ENCODE measurements at places on chromosomes 16 and 17.
A peak's percentile ranks its signal among the peaks of the same experiment; 100 is the strongest.

GRCh38 chr17:79930877-79931816 lies 91.9 kb upstream of the CBX4 start:
- DNase-seq = no peak

DNA sequence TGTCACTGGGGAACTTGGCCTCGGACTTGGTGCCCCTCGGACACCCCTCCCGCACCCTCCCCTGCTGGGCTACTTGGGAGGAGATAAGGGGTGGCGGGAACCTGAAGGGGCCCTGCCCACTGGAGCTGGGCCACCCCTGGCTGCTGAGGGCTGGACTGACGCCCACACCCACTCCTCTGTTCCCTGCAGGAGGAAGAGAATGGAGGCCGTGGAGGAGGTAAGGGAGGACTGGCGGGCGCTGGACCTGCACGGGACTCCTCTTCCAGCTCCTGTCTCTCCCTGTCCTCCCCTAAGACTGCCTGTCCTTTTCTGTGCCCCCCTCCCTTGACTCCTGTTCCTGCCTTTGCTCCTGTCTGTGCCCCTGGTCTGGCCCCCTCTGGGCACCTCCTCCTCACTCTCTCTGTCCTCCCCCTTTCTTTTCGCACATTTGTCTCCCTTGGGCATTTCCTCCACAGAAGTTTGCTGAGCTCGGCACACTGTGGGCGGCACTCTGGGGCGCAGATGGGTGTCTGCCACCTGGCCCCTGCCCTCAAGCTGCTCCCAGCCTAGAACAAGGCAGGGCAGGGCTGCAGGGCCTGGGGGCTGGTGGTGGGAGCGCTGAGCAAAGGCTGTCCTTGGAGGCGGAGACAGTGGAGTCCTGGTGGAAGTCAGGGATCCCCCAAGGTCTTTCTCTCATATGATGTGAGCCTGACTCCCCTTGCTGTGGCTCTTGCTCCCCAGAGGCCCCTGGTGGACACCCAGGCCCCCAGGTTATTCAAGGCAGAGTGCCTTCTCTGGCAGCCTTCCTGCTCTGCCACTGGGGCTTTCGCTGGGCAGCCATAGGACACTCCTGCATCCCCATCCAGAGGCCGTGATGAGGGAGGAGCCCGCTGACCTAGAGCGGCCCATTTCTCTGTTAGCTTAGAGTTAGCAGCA lies 32.7 kb downstream of the ARHGAP23 start:
- no peak for DNase-seq

DNA sequence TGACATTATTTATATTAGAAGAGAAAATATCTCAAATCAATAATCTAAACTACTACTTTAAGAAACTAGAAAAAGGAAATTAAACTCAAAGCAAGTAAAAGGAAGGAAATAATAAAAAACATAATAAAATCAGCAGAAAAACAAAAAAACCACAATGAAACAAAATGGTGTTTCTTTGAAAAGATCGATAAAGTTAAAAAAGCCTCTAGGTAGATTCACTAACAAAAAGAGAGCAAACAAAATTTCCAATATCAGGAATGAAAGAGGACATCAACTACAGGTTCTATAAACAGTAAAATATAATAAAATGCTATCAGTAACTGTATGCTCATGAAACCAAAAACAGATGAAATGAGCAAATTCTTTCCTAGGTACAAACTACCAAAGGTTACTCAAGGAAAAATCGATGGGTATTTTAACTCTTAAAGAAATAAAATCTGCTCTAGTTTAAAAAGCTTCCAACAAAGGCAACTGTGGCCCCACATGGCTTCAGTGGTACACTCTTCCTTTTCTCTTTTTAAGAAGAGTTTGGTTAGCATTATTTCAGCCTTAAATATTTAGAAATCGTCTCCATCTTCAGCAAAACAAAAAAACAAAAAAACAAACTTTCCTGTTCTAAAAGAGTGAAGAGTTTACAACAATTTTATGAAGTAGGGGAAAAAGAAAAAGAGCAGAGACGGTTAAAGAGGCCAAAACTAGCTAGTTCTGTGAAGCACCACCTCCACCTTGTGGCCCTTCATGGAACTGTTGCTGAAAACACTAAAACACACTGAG lies 102.2 kb downstream of the TRIM37 start:
- peak; percentile 81 for DNase-seq

GRCh38 chr16:70701596-70701995 lies 15.7 kb upstream of the MTSS2 start:
- no peak for DNase-seq

DNA sequence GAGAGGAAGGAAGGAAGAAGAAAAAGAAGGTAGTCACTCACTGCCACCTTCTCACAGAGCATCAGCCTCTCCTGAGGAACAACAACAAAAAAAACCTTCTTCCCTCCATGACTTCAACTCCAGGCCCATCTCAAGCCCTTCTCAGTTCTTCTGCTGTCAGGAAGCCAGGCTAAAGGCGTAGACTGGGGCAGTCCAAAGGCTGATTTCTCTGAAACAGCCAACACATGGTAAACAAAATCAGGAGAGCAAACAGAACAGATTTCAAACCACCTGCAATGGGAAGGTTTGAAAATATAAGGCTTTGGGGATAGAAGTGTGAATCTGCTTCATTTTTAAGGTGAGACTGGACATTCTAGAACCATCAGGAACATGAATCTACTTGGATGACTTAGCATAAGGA lies 157.3 kb upstream of the DNAH9 start:
- DNase-seq = no peak

- no peak for DNase-seq
Measured at GRCh38 chr17:71740866-71741265, 380.0 kb upstream of the SOX9 start.

GRCh38 chr17:5331506-5331905 lies 49.4 kb downstream of the RABEP1 start:
- DNase-seq = no peak

- DNase-seq = no peak
Measured at GRCh38 chr16:19008245-19009169, 24.8 kb downstream of the TMC7 start.

DNA sequence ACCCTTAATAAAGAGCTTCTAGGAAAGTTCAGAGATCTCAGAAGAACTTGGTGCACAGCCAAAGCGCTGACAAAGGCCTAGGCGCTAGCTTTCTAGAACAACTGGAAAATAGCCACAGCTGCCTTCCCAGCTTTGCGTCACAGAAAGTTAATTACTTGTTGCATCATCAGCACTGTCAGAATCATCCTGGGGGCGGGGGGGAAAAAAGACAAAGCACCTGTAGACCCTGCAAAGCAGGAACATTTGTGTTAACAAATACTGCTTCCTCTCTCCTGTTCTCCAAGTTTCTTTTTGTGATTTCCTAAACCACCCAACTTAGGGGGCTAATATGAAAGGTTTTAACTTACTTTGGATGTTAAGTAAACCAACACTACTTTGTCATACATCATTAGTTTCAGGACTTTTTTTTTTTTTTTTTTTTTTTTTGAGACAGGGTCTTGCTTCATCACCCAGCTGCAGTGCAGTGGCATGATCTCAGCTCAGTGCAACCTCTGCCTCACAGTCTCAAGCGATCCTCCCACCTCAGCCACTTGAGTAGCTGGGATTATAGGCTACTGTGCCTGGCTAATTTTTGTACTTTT lies 4.8 kb upstream of the AARSD1 start:
- DNase-seq = no peak

DNA sequence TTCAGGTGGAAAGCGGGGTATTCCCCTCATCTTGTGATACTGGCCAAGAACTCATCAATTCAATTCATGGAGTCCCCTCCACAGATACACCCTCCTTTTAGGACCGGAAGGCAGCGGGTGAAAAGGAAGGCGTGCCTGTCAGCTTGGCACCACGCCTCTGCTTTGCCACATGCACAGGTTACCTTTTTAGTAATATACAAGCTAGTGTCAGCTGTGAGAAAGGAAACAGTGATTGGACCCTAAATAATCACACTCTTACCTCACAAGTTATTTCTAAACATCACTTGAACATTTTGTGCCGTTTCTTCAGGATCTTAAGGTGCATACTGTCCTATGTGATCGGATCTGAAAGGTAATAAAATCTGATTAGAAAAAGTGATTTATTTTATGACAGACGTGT lies 15.7 kb downstream of the ZDHHC7 start:
- peak; percentile 51 for DNase-seq

GRCh38 chr16:16917191-16917785 lies 538.3 kb downstream of the NPIPA7 start:
- no peak for DNase-seq

DNA sequence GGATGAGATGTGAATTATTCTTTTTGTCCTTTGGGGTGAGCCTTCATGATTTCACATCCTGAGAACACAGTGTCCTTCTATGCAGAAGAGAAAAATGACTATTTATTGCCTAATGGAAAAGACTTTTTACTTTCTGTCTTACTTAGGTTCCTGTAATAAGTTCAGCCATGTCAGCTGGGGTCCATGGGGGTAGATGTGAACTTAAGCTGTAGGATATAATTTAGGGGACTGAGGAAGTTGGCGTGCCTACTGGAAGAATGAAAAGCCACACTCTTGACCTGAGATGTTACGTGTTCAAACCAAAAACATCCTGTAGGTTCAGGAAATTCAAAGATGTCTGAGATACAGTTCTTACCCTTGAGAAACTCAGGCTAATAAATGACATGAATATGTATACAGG lies 660.5 kb downstream of the TOX3 start:
- no peak for DNase-seq

- DNase-seq = no peak
Measured at GRCh38 chr16:2954656-2955381, 9.3 kb upstream of the KREMEN2 start.

- no peak for DNase-seq
Measured at GRCh38 chr17:36514856-36515255, 19.8 kb downstream of the MYO19 start.

DNA sequence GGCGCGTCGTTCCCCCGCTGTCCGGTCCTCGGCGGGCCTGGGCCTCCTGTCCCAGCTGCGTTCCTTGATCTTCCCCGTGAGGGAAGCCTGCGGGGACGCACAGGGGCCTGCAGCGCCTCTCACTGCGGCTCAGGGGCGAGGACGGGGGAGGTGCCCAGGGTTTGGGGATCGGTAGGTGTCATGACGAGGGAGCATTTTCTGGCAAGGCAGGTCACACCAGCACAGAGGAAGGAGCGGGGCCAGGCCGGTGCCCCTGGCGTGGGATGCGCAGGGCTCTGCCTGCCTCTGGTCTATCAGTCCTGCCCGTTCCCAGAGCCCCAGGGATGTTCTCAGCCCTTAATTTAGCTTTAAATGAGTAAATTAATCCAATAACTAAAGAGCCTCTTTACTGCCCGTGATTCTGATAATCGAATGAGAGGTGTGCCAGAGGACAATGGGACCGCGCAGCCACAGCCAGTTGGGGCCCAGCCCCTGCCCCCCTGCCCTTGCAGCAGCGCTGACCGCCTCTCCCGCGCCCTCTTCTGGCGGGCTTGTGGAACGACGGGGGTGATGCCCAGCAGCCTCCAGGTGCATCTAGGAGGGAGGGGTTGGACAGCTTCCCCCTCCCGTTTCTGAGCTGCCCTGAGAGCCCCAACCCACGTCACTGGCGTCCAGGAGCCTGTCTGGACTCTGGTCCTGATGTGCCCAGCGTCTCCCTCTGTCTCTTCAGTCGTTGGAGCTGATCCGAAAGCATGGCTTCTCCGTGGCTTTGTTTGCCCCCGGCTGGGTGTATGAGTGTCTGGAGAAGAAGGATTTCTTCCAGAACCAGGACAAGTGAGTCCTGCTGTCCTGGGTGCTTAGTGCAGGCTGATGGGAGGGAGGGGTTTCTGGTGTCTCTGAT lies 7.9 kb downstream of the ENGASE start:
- DNase-seq = peak; percentile 58

- DNase-seq = no peak
Measured at GRCh38 chr17:60896996-60897395, 219.3 kb downstream of the BCAS3 start.

DNA sequence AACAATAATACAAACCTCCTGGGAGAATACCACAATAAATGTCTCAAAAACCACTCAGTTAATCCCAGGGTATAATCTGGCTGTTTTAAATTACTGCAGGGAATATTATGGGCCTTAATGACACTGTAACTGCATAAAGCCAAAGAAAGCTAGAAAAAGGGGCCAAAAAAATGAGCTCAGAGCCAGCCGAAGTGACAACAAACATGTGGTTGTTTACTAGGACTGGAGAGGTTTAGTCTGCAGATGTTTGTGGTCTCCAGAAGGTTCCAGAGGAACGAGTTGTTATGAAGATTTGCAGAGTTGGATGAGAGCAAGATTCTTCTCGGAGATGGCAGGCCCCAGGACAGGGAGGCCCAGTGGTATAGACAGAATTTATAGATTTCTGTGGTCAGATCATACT lies 97.1 kb upstream of the AKTIP start:
- DNase-seq = no peak

GRCh38 chr17:64244165-64244564 lies 18.9 kb downstream of the TEX2 start:
- DNase-seq = no peak

GRCh38 chr16:76389126-76389525 lies 111.9 kb downstream of the CNTNAP4 start:
- DNase-seq = no peak

DNA sequence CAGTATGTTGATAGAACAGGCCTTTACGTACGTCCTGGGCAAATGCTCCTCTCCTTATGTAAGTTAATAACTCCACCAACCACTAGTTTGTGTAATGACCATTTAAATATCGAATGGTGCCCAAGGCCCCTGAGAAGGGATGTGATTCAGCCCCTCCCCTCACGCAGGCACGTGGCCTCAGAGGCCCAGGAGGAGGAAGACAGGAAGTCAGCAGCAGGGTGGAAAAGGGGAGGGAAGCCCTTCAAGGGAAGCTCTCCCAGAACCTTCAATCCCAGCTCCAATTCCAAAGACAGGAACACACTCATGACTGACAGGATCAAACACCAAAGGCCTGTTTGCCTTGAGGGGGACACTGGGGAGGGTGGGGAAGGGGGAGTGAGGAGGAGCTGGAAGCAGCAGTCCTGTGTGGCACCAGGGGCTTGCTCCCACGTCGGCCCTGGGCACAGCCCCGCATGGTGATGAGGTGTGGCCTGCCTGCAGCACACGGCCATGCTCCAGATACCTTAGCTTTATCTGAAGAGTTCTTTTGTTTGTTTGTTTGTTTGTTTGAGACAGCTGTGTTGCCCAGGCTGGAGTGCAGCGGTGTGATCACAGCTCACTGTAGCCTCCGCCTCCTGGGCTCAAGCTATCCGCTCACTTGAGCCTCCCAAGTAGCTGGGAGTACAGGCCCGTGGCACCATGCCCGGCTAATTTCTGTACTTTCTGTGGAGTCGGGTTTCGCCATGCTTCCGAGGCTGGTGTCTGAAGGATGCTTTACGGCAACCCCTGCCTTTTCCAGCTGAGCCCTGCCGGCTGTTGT lies 105.0 kb downstream of the ZNF778 start:
- DNase-seq = no peak

GRCh38 chr16:79278506-79278905 lies 322.0 kb downstream of the MAF start:
- DNase-seq = peak; percentile 69

- no peak for DNase-seq
Measured at GRCh38 chr16:64907844-64908243, 214.0 kb downstream of the CDH11 start.

All from CD4-positive, alpha-beta T cell treated with Interleukin-10 for 1 hour (primary cell).